ENCODE measurements at places on chromosomes 7 and 10. TPM values are rescaled to one million over a fixed set of nuclear protein-coding genes. Genes with fewer than 3 reads are reported as not detected.

- no peak for DNase-seq
Observed at GRCh38 chr7:7795203-7795602, 76.8 kb upstream of the RPA3 start.

DNA sequence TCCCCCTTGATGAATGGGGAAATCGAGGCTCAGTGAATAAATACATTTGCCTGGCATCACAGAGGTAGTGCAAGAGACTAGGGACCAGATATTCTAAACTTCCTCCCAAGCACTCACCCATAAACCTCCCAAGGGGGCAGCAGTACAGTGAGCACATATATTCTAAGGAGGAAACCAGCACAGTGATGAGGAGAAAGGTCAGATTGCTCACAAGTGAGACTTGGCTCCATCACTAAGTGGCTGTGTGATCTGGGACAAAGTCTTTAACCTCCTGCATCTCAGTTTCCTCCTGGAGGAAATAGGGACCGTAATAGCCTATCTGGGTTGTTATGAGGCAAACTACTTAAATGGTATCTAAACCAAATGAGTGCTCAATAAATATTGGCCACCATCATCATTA is 4.3 kb downstream of the PLXNA4 start:
- no peak for DNase-seq

GRCh38 chr10:132572545-132572937 is 35.0 kb downstream of the INPP5A start:
- no peak for DNase-seq

C10orf67 gene
- total RNA-seq = 0.36 TPM

DNA sequence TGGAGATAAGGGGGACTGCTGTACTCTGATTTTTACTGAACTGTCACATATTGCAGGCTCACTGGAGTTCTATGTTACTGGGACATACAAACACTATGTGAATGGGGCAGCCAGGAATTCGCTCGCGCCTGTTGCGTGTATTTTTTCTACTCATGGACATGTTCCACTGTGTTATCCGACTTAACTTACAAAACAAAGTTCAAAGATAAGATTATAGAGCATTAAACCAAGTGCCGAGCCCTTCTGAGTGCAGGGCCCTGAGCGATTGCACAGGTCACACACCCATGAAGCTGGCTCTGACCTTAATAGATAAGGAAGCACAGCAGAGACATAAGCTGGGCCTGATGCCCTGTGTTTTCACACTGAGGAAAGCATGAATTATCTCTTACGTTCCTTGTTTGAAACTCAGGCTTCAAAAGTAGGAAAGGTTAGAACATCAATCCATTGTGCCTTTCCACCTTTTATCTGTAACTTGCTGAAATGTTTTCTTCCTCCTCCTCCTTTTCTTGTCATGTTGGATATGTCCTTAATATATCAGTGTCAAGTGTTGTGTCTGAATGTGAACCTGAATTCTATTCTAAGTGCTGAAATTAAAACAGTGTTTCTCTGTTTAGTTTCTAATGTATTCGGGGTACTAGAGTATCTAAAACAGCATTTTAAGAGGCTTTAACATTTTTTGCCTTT is 273.8 kb downstream of the AUTS2 start:
- peak; percentile 20 for DNase-seq

PIP gene
- not detected for total RNA-seq

PON1 gene
- total RNA-seq = 0.55 TPM

DNAH11 gene
- total RNA-seq = 44.3 TPM

SPDYE1 gene
- total RNA-seq = not detected

KCNH2 gene
- 8.0 TPM for total RNA-seq

GRCh38 chr7:123627851-123628250 is 26.2 kb downstream of the ASB15 start:
- DNase-seq = no peak

NPSR1 gene
- not detected for total RNA-seq
